ENCODE measurements at places on chromosomes 13 and 19.

DNA sequence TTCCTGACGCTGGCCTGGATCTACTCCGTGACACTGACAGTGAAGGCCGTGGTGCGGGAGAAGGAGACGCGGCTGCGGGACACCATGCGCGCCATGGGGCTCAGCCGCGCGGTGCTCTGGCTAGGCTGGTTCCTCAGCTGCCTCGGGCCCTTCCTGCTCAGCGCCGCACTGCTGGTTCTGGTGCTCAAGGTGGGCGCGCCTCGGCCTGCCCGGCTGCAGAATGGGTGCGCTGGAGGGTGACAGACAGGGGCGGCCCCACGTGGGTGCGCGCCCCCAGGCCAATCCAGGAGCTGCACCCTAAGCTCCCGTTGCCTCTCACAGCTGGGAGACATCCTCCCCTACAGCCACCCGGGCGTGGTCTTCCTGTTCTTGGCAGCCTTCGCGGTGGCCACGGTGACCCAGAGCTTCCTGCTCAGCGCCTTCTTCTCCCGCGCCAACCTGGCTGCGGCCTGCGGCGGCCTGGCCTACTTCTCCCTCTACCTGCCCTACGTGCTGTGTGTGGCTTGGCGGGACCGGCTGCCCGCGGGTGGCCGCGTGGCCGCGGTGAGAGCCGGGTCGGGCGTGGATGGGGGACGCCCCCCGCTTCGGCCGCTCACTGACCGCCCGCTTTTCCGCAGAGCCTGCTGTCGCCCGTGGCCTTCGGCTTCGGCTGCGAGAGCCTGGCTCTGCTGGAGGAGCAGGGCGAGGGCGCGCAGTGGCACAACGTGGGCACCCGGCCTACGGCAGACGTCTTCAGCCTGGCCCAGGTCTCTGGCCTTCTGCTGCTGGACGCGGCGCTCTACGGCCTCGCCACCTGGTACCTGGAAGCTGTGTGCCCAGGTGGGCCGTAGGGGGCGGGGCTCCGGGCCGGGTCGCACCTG lies 7.2 kb downstream of the ABCA7 start:
- DNase-seq, result no peak

GRCh38 chr13:40536443-40537113 lies 129.9 kb downstream of the FOXO1 start:
- no peak for DNase-seq

DNA sequence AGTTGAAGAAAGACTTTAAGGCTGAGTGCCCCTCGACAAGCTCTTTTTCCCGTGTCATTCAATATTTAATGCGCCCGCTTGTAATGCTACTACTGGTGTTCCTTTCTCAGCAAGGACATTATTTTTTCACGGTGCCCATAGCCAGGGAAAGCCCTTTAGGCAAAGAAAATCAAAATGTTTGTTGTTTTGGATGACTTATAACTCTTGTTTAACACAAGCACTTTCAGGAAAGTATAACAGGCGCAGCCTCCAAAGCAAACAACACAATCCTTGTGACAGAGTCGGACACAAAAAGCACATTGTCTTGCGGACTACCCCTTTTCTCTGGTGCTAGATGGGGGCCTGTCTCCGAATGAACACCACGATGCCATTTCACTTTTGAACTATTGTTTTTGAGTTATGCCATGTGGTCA lies 12.4 kb downstream of the ZIC5 start:
- no peak for DNase-seq

GRCh38 chr13:111949311-111949710 lies 117.6 kb upstream of the SOX1 start:
- no peak for DNase-seq

DNA sequence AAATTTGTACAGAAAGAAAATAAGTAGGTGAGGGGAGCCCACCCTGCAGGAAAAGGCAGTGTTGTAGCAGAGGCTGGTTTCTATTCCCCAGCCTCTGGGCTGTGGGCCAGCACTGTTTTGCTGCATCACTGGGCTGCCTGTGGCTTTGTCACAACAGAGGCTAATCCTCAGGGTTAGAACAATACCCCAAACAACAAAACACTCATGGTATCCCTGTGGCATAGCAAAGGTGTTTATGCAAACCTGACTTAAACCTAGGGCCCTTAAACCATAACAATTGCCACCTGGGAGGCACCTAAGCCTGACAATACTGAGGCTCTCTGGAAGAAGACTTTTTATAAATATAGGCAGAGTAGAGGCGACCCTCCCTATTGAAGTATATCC lies 314.7 kb downstream of the OLFM4 start:
- no peak for DNase-seq

DNA sequence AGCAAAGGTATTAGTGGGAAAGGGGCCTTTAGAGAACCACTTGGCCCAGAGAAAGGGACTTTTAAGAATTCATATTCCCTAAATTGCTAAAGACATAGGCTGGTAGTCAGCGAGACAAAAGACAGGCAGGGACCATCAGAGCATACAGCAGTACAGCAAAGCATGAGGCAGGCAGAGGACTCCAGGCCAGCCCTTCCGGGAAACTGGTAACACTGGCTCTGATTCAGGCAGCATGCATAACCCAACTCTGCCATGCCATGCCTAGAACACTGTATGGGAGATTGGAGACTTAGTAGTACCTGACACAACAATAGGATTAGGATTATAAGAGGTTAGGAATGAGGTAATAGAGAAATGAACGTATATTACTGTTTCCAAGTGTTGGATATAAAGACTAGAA lies 34.9 kb downstream of the CAB39L start:
- DNase-seq, result peak; percentile 25

- no peak for DNase-seq
Measured at GRCh38 chr19:18991006-18991405, 42.3 kb downstream of the SUGP2 start.

GRCh38 chr19:32675720-32676185 lies at the start of gene RGS9BP:
TSS of gene RGS9BP (plus strand) at chr19:32675848. CDS start at chr19:32676264, 416 bp downstream.
- DNase-seq, result peak; percentile 91

GRCh38 chr19:18257503-18258470 lies 16.5 kb downstream of the IQCN start:
- DNase-seq, result no peak

Measured in NCI-H2227 treated with DMSO at 0.1 percent for 48 hours (cell line).